HuH-7 (cell line): ENCODE measurements at places on chromosomes 16 and 17.

DNA sequence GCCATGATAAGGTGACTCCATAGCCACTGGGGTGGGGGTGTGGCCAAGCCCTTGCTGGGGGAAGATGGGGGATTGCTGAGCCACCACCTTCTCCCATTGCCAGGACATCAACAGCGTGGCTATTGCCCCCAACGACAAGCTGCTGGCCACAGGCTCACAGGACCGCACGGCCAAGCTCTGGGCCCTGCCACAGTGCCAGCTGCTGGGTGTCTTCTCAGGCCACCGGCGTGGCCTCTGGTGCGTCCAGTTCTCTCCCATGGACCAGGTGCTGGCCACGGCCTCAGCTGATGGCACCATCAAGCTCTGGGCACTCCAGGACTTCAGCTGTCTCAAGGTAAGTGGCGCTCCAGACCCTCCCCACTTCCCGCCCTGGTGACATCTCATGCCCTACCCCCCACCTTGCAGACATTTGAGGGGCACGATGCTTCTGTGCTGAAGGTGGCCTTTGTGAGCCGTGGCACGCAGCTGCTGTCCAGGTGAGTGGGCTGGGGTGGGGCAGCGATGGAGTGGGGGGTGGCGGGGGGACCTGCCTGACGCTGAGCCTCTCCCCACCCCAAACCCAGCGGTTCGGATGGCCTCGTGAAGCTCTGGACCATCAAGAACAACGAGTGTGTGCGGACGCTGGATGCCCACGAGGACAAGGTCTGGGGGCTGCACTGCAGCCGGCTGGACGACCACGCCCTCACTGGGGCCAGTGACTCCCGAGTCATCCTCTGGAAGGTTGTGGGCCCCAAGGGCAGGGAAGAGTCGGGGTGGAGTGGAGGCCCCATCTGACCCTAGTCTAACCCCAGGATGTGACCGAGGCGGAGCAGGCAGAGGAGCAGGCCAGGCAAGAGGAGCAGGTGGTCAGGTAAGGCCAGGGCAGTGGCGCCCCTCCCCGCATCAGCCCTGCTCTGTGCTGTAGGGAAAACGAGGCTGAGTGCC is 4.1 kb downstream of the NOXO1 start:
- no peak for DNase-seq

GRCh38 chr17:49748223-49748622 is 15.7 kb downstream of the FAM117A start:
- DNase-seq, result no peak

GRCh38 chr16:53372992-53373871 is 61.0 kb upstream of the RBL2 start:
- no peak for DNase-seq

DNA sequence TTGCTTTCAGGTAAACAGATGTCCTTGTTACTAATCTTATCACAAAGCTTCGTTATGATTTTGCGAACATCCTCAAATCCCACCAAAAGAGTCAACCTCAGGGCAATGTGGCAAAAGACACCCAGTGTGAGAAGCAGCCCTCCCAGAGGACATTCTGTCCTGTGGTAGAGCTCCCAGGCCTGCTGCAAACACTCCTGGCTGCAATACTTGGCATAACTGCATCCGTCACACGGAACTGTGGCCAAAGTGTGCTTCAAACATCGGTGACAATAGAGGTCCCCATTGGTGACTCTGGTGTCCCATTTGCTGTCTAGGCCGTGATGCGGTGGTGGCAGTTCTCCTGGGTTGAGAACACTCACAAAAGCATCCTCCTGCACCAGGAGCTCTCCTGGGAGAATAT is 29.5 kb downstream of the SMYD4 start:
- no peak for DNase-seq

- peak; percentile 46 for DNase-seq
Measured at GRCh38 chr17:10737168-10737622, 7.4 kb upstream of the TMEM220 start.

- no peak for DNase-seq
Measured at GRCh38 chr16:50711862-50712559, 18.6 kb downstream of the NOD2 start.

DNA sequence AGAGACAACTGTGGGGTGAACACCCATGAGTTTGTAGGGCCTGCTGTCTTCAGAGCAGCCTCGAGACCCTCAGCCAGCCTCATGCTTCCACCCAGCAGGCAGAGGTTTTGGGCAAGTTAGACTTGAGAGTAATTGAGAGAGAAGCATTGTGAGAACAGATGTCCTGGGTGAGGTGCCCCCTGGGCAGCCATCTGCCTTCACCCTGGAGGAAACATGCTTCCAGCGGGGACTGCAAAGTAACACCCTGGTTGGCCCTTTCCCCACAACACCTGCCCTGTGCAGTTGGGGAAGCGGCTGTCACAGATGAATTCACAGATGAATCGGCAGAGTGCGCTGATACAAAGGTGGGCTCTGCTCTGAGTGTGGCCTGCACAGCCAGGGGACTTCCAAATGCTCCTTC is 23.4 kb downstream of the ATPAF2 start:
- DNase-seq, result no peak

DNA sequence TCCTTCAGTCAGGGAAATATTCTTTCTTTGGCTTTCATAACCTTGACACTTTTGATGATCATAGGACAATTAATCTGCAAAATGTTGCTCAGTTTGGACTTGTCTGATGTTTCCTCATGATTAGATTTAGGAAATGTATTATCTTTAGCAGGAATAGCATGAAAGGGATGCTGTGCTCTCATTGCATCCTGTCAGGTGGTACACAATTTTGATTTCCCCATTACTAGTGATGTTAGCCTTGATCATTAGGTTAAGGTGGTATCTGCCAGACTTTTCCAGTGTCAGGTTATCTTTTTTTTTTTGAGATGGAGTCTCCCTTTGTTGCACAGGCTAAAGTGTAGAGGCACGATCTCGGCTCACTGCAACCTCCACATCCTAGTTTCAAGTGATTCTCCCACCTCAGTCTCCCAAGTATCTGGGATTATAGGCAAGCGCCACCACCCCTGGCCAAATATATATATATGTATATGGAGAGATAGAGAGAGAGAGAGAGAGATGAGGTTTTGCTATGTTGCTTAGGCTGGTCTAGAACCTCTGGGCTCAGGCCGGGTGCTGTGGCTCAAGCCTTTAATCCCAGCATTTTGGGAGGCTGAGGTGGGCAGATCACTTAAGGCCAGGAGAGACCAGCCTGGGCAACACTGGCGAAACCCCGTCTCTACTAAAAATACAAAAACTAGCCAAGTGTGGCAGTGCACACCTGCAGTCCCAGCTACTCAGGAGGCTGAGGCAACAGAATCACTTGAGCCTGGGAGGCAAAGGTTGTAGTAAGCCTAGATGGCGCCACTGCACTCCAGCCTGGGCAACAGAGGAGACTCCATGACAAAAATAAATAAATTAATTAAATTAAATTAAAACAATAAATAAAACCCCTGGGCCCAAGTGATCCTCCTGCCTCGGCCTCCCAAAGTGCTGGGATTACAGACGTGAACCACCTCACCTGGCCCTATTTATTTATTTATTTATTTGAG is 15.8 kb upstream of the CAVIN1 start:
- DNase-seq, result no peak

DNA sequence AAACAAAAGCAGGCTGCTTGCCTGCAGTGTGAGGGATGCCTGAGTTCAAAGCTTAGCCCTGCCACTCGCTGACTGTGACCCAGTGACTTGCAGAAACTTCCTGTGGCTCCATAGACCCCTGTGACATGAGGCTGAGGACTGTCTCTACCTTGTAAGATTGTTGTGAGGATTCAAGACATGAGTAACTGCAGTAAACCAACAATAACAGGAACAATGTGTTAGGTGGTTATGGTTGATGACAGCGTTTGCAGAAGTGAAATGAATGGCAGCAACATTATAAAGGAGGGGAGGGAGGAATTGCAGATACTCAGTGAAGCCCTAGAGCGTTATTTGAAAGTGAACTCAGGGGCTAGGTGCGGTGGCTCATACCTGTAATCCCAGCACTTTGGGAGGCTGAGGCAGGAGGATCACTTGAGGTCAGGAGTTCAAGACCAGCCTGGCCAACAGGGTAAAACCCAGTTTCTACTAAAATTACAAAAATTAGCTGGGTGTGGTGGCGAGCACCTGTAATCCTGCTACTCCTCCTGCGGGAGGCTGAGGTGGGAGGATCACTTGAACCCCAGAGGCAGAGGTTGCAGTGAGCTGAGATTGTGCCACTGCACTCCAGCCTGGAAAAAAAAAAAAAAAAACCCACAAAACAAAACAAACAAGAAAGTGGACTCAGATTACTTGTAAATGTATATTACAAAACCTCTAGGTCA is 33.5 kb upstream of the EMP2 start:
- no peak for DNase-seq

DNA sequence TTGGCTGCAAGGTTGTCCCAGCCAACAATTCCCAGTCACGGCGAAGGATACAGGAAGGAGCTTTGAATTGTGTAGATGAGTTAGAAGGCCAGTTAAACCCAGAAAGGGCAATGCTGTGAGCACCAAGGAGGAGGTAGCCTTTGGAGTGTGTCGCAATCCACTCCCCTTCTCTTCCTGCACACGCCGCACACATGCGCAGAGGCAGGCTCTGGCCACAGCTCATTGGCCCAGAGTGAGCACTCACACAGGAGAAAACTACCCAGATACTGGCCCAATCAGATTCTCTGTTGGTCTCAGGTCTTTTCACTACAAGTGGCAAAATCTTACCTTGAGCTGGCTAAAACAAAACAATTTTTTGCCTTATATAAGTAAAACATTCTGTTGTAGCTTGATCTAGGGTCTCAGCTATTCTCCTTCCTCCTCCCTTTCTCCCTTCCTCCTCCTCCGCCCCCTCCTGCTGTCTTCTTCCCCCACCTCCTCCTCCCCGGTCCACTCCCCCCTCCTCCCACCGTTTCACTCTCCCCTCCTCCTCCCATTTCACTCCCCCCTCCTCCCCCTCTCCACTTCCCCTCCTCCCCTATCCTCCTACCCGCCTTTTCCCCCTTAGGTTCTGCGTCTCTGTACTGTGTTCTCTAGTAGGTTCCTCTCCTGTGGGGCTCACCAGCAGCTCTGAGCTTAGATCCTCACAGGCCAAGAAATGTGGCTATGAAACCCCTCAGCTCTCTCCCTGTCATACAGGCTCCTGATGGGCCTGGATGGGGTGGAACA is 344.9 kb downstream of the CPPED1 start:
- DNase-seq, result no peak

DNA sequence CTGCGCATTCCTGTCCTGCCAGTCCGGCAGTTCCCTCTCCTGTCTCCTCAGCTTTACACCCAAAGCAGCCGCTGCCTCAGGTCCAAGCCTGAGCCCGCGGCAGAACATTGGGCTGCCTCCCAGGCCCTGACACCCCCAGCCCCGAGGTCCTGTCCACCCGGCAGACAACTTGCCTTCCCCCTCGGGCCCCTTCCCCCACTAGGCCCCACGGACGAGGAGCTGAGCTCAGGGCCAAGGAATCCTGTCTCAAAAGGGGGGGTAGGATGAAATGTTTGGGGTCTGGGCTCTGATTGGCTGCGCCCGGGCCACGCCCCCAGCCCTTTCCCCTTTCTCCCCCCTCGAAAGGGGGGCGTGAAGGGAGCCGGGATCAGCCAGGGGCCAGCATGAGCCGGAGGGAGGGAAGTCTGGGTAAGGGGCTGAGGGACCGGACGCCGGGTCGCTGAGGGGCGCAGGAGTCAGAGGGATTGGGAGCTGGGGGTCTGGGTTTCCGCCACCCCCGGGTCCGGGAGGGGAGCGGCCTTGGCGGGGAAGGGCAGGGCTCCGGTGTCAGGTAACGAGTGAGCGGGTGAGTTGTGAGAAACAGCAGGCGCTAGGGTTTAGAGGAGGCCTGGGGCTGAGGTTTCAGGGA is at the start of gene CTF1:
CTF1 (plus strand) TSS at position 354 of the 628 bp plus-strand sequence; CDS start at position 384, 30 bp downstream.
- DNase-seq, result peak; percentile 46

DNA sequence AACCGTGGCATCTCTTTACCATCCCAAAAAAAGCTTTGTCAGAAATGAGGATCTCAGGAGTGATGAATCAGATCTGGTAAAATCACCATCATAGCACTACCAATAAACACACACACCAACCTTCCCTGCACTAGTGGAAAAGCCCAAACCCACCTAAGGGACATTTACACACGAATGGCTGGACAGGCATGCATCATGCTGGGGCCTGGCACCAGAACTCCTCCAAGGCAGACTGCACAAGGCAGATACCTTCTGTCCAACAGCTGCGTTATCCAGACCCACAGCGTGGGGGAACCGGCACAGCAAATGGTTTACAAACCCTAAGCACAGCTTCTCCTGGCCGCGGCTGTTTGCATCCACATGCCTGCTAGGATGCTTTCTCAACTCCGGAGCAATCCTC is 2.8 kb downstream of the ASIC2 start:
- no peak for DNase-seq

DNA sequence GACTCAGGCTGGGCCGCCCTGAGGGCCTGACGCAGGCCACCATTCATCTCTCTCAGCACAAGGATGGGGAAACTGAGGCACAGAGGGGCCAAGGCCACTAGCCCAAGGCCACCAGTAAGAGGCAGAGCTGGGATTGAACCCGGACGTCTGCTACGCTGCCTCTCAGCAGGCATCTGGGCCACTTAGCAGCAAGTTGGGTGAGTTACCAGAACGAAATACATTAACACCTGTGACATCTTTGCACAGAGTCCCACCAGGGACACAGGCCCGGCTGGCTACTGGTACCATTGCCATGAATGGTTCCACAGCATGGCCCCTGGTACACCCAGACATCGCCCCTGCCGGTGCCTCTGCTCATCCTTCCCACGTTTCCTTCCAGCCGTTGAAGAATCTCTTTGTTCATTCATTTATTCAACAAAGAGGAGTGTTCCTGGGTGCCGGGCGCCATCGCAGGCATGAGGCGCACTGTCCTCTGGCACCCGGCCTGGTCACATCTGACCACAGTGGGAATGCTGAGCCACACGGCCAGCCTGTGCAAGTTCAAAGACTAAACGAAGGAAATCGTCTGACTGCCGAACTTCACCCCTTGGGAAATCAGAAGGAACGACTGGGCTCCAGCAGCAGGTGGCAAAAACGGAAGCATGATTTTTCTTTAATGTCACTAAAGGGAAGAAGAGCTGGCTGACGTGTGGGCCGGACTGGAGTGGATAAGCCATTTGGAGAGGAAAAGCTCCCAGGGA is 7.4 kb upstream of the ZNF469 start:
- no peak for DNase-seq

DNA sequence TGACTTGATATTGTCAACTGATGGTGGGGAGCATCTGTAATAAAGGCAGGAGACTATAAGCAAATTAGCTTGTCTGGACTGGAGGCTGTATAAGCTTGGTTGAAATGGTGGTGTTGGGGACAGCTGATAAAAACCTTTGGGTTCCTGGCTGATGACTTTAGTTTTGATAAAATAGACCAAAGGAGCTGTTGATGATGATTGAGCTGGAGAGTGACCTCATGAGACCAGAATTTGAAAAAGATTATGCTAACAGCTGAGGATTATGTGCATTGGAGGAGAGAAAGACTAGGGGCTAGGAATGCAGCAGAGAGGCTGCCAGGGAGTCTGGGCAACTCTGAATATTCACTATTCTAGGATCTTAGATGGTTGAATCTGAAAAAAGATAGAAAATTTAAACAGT is 8.7 kb upstream of the CDC27 start:
- no peak for DNase-seq
